Stimulated activated CD4-positive, alpha-beta T cell treated with anti-CD3 and anti-CD28 coated beads, Interleukin-12 subunit alpha, Interleukin-12 subunit beta, amount 100 ng/mL, for 4 hours (primary cell): ENCODE measurements at places on chromosomes 13 and 19.

DNA sequence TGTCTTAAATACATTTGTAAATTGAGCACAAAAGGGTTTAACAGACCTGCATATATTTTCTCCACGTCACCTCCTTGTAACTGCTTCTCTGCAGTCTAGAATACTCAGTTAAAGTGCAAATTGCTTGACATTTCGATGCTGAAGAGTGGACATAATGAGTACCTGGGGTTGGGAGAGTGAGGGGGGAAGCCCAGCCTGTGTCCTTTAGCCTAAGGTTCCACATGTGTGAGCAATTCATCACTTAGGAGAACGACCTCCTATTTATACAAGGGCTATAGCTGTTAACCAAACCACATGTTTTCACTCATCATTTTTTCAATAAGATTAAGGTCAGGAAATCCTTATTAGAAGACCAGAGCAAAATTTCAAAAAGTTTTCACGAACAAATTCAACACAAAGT is 29.5 kb downstream of the PCDH9 start:
- DNase-seq, result no peak

GRCh38 chr13:32960626-32961025 is 55.6 kb upstream of the KL start:
- no peak for DNase-seq

DNA sequence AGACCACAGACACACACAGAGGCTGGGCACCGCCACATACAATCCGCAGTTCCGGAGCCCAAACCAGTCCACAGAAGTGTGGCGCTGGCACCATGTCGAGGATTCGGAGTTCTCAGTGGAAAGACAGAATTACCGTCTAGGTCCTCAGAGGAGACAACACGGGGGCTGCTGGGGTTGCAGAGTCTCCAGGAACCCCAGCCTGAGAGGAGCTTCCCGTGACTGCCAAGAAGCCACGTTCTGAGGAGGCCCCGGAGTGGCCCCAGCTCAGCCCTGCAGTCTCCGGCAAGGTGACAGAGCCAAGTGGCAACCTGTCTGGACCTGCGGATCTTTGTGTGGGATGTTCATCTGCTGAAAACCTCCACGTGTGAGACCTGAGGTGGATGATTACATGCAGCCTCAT is 7.3 kb upstream of the ADPRHL1 start:
- no peak for DNase-seq

GRCh38 chr19:31575846-31576335 is 226.7 kb upstream of the TSHZ3 start:
- no peak for DNase-seq

- DNase-seq, result no peak
Observed at GRCh38 chr19:32457571-32458158, 52.1 kb downstream of the DPY19L3 start.

DNA sequence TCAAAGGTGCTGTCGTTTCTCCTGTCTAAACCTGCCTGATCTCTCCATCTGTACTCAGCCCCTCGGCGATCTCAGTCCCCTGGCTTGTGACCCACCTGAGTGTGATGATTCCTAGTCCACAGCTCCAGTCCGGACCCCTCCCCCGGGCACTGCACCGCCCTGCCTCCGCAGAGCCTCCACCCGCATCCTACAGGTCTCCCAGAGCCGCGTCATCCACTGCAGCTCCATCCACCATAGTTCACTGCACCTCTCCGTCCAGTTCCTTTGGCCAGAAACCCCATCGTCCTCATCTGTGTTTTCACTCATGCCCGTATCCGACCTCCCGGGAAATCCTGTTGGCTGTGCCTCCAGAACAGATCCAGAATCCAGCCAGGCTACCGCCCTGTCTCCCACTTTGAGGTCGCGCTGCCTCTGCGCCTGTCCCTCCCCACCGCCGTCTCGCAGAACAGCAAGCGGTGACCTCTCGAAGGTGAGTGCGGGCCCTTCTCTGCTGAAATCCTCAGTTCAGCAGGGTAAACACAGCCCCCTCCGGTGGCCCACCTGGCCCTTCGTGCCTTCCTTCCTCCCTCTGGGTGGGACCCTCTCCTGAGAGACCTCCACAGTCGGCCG is 51.9 kb upstream of the MCF2L start:
- no peak for DNase-seq

DNA sequence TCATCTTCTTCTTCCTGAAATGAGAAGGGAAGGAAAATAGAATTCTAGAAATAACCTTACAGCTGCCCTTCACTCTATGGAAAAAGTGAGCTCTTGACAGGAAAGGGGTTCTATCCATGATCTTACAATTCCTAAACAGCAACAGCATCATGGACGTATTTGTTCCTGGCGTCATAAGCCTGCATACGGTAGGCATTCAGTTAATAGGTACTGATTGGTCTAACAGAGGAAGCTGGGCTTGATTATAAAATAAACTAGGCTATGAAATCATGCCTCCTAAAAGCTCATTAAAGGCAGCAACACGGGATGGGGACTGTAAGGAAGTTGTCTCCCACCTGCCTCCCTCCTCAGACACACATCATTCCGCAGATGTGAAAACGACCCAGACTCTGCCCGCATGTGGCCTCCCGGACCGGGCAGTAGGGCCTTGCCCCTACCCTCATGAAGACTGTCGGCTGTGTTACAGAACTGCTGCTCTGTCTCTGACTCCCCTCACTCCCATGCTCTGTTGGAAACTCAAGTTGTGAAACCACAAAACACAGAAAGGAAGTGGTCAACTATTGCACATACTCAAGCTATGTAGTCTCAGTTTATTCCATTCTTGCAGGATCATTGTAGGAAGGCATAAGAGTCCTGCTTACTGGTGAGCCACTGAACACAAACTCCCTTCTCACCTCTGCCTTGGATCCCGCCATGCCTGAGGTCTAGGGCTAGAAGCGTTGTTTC is 129.8 kb downstream of the DLEU7 start:
- DNase-seq, result no peak

GRCh38 chr13:48236528-48237353 is 3.7 kb downstream of the ITM2B start:
- DNase-seq, result no peak

GRCh38 chr13:43786766-43787517 is at the start of gene ENOX1:
ENOX1 (minus strand) TSS chr13:43786972.
- DNase-seq, result peak; percentile 32

DNA sequence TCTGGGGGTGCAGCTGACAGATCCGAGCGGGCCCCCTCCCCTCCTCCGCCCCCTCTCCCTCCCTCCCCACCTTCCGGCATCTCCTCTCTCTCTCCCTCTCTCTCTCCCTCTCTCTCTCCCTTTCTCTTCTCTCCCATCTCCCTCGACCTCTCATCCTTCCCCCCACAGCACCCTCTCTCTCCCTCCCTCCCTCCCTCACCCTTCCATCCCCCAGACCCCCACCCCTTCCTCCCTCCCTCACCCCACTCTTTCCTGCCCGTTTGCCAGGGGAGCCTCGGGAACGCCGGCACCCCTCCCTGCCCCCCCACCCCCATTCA is 666 bp downstream of the CELF5 start:
- no peak for DNase-seq

- no peak for DNase-seq
Observed at GRCh38 chr19:32287811-32288227, 57.6 kb upstream of the ZNF507 start.

- DNase-seq, result no peak
Observed at GRCh38 chr13:24050292-24050711, 110.2 kb upstream of the SPATA13 start.

- DNase-seq, result no peak
Observed at GRCh38 chr19:40367577-40368434, 19.3 kb downstream of the PLD3 start.

- DNase-seq, result no peak
Observed at GRCh38 chr13:111219950-111220349, 100.5 kb upstream of the TEX29 start.

DNA sequence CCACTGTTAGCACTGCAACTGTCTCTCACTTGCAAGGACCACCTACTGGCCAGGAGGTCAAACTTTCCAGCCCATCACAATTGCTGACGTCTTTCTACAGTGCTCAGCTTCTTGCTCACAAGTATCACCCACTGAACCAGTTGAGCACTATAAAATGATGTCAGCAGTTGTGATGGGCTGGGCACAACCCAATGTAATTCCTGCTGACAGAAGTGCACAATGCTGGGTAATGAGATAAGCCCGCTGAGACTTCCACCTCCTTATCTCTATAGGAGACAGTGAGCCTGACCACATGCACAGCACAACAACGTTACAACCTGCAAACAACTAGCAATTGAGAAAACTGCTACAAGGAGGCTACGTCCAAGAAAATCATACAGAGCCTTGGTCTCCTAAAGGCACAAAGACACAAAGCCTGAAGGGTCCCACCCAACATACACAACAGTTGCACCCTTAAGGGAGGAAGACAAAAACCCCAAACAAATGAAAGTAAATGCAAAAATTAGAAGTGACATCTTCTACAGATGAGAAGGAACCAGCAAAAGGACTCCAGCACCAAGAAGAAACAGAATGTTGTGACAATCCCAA is 273.2 kb downstream of the LIG4 start:
- DNase-seq, result no peak

DNA sequence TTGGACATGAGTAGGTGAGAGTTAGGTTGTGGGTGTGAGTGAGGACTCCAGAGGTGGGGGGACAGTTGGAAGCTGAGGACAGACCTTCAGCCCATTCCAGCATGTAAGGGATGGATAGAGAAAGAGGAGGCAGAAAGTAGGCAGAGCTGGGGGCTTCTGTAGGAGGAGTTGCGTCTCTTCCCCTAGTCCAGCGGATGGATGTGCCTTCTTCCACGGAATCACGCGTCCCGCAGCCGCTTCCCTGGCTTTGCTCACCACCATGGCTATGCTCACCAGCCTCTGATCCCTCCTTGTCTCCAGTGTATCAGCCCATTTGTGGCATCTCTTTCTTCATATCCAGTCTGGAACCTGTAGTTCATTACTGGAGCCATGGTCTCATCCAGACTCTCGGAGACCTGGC is 5.6 kb downstream of the UBAC2 start:
- DNase-seq, result no peak

DNA sequence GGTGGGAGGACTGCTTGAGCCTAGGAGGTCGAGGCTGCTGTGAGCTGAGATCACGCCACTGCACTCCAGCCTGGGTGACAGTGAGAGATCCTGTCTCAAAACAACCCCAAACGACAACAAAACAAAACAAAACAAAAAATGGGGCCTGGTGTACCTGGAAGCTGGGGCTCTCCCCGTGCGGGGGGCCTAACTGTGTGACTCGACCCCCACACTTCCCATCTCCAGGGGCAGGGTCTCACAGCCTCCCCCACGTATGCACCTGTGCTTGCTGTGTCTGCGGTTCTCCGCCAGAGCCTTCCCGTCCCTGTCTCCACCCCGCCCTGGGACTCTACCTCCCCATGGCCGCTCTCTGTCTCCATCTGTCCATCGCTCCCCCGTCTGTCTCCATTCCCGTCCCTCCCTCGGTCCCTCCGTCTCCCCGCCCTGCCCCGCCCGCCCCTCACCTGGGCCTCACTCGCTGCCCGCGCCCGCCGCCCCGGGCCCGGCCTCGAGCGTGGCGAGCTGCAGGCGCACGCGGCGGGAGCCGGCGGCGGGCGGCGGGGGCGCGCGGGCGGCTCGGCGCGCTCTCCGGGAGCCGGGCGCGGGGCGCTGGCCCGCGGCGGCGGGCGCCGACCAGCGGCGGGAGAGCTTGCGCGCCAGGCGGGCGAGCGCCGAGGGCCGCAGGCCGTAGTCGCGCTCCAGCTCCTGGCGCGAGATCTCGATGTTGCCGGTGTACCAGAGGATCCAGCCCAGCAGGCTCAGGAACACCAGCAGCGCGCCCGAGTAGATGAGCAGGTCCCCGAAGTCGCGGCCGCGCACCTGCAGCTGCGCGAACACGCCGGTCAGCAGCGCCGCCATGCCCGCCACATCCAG is 587 bp downstream of the TMEM238 start:
- DNase-seq, result peak; percentile 51

GRCh38 chr13:99977912-99978798 is 3.4 kb upstream of the ZIC2 start:
- no peak for DNase-seq
